NCI-H1436 treated with DMSO at 0.1 percent for 48 hours (cell line): ENCODE measurements at places on chromosomes 2 and 18.
A peak's percentile ranks its signal among the peaks of the same experiment; 100 is the strongest.

GRCh38 chr18:49227441-49228165 lies 232.8 kb downstream of the DYM start:
- no peak for DNase-seq

DNA sequence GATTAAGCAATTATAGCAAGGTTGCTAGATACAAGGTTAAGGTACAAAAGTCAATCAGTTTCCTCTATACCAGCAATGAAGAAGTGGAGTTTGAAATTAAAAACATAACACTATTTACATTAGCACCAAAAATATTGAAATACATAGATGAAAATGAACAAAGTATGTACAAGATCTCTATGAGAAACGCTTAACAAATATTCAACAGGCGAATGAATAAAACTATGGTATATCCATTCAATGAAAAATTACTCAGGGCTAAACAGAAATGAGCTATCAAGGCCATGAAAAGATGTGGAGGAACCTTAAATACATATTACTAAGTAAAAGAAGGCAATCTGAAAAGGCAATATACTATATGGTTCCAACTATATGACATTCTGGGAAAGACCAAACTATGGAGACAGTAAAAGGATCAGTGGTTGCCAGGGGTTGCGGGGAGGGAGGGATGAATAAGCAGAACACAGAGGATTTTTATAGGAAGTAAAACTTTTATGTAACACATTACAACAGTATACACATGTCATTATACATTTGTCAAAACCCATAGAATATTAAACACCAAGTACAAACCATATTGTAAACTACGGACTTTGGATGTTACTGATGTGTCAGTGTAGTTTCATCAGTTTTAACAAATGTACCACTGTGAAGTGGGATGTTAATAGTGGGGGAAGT lies 62.1 kb downstream of the RMDN2 start:
- no peak for DNase-seq

DNA sequence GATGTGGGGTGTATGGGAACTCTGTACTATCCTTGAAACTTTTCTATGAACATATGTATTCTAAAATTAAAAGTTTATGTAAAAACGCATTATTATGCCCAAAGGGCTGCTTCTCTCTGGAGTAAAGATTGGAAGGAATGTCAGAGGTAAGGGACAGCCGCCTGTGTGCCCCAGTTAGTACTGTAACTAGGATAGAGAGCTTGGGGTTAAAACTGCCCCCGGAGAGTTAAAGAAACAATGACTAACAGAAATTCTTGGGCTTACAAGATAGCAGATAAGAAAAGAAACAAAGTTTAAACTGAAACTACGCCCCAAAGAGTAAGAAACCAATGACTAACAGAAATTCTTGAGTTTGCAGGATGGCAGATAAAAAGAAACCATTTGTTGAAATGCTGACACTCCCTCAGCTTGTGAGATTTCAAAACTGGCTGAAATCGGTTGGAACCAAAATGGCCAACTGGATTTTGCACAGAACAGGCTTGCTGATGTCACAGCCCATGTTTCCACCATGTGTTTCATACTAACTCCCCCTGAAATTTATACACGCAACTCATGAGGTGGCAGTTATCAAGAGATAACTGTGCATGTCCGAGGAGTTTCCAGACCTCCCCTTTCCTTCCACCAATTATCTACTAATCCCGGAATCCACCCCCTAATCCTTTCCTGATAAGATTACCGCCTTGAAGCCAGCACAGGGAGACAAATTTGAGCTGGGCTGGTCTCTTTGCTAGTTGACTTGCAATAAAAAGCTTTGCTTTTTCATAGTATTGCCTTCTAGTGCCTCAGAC lies 8.7 kb upstream of the TXNDC2 start:
- DNase-seq, result no peak

DNA sequence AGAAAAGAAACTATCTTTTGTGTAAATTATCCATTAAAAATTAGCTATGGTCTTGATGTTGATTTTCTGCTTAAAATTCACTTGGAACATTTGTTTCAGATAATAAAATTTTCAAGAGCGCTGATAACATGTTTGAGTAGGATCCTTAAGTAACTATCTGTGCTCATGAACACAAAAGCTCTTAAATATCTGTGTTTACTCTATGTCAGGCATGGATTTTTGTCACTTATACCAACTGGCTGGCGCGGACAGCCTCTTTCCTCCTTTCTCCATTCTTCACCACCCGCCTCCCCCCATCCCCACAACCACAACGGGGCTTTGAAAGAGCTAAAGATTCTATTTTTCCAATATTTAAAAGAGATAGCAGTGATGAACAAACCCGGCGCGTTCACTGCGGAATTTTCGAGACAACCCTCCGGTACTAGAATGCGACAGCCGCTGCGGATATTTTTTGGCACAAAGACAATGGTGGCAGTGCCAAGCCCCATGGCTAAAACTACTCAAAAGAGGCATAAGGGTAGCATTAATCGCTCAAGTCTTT lies 181.5 kb downstream of the TCF4 start:
- peak; percentile 7 for DNase-seq

DNA sequence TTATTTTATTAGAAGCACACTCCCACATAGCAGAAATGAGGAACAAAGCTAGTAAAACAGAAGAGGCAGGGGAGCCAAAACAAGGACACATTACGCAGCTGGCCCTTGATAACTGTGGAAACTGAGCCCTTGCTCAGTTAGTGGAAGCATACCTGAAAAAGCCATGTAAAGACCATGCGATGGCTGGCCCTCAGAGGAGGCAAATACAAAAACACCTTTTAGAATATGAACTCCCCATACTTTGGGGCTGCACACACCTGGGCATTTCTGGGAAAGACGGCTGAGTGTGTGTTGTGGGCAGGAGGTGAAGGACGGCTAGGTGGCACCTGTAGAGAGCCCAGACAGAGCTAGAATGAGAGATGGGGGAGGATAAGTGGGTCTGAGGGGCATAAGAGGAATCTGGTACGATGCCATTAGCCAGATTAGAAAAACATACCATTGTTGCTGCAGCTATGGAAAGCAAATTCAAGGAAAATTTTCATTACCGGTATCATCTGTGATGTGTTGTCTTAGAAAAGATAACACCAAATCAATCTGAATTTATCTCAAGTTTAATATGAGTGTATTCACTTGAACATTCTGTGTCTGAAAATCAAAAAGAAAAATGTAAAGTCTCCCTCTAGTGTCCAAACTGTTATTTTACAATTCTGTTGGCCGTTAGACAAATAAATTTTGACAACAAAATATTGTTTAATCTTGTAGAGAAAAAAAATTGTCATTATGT lies 45.2 kb upstream of the SULT1C3 start:
- no peak for DNase-seq
